Stimulated activated CD4-positive, alpha-beta T cell treated with anti-CD3 and anti-CD28 coated beads, Interleukin-1b, Interleukin-23, amount 100 ng/mL, for 48 hours (primary cell): ENCODE measurements at places on chromosomes 1 and 21.
A peak's percentile ranks its signal among the peaks of the same experiment; 100 is the strongest.

GRCh38 chr1:4510276-4510691 is 144.1 kb upstream of the AJAP1 start:
- DNase-seq = no peak

GRCh38 chr1:233293556-233294446 is 1.7 kb downstream of the PCNX2 start:
- DNase-seq = no peak

DNA sequence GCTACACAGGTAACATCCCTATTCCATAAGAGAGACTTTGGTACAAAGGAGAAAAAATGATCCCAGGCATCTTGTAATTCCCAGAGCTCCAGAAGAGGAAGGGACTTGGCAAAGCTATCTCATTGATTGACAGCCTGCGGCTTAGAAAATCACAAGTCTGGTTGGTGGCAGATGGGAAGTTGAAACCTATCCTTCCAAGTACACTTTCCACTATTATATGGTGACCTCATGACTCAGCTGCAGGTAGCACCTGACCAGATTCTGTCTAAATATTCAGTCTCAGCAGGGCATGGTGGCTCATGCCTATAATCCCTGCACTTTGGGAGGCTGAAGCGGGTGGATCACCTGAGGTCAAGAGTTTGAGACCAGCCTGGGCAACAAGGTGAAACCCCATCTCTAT is 89.9 kb downstream of the TIAM1 start:
- no peak for DNase-seq

DNA sequence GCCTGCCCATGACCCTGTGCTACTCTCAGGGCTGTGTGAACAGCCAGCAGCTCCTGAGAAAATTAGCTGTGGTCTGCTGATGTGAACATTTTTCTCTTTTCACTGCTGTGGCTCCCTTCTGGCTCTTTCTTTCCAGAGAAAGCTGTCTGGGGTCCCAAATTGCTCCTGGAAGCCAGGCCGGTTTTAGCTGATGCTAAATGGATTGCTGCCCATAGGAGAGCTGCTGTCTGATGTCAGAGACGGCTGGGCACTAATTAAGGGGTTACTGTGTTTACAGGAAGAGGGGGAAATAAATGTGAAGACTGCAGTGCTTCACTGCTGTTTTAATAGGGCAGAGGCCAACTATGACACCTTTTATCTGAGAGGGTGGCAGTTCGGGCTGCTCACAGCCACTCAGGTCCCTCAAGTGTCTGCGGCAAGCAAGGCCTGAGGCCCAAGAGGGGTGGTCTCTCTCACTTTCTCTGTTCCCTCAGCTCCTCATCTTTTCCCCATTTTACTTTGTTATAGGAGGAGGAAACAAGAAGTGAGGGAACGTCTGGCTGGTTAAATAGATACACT is 106.0 kb upstream of the GNG12 start:
- DNase-seq = no peak

DNA sequence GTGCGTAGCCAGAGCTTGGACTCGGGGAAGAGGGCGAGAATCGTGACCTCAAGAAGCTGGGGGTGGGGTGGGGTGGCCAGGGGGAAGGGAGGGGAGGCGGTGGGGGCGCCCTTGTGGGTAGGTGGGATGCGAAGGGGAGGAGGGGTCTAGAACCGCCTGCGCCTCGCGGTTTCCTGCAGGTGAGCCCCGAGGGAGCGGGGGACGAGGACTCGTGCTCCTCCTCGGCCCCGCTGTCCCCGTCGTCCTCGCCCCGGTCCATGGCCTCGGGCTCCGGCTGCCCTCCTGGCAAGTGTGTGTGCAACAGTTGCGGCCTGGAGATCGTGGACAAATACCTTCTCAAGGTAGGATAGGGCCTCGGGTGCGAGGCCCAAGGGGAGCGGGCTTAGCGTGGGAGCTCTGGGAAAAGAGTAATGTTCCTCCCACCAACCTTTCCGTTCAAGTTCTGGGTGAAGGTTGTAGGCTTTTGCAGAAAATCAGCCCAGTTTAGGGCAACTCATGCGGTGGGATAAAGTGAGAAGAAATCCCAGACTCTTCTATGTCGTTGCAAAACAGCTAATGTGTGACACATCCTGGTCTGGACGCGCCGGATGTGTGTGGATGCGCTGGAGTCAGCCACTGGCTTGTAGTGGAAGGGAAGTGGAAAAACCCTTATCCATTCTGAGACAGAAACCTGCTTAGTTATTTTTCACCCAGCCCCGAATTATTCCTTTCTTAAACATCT is 2.9 kb downstream of the LHX8 start:
- no peak for DNase-seq

- no peak for DNase-seq
Measured at GRCh38 chr1:216221260-216221700, 202.0 kb downstream of the USH2A start.

- DNase-seq = peak; percentile 72
Measured at GRCh38 chr1:42730988-42731387, 9.0 kb downstream of the CLDN19 start.

GRCh38 chr21:43362321-43362791 is 64.6 kb downstream of the SIK1 start:
- DNase-seq = peak; percentile 73

- DNase-seq = no peak
Measured at GRCh38 chr1:19255288-19255687, 3.7 kb downstream of the MRTO4 start.

- no peak for DNase-seq
Measured at GRCh38 chr1:27861436-27861835, 10.9 kb upstream of the THEMIS2 start.

DNA sequence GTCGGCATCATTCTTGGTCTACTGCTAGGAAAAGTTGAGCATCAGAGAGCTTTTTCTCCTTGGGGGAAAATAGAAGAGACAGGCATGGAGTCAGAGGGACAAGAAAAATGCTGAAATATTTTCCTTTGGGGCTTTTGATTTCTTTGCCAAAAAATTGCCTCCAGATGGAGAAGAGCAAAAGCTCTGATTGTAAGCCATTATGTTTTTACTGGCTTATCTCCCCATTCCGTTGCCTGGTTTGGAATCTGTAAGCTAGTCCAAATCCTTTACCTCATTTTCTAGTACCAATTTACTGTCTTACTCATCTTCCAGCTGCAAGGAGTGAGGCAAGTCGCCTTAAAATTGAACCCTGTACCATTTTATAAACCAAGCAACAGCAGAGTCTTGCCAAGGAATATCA is 23.3 kb upstream of the NBL1 start:
- DNase-seq = no peak

DNA sequence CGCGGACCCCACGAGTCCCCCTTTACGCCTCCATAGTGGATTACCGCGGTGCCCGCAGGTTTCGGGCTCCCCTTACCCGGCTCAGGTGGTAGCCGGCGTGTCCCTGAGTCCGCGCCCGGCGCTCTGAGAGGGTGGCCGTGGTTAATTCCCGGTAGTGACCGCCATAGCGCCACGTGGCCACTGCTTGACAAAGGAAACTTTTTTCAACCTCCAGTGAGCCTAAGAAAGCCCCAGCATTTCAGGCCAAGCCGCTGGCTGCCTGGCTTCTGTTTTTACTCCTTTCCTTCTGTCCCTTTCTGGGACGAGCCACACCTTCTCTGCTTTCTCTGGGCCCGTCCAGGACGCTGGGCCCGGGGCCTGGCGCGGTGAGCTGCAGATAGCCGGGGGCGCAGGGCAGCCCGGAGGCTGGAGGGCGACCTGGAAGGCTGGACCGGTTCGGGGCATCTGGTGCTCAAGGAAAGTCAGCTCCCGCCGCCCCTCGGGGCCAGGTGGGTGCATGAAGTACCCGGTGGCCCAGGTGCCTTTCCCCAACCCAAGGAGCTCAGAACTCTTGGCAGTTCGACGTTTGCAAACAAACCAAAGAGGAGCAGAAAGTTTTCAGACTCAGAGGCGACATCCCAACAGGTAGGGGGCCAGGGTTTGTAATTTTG is 540 bp upstream of the C1orf198 start:
- DNase-seq = peak; percentile 8

DNA sequence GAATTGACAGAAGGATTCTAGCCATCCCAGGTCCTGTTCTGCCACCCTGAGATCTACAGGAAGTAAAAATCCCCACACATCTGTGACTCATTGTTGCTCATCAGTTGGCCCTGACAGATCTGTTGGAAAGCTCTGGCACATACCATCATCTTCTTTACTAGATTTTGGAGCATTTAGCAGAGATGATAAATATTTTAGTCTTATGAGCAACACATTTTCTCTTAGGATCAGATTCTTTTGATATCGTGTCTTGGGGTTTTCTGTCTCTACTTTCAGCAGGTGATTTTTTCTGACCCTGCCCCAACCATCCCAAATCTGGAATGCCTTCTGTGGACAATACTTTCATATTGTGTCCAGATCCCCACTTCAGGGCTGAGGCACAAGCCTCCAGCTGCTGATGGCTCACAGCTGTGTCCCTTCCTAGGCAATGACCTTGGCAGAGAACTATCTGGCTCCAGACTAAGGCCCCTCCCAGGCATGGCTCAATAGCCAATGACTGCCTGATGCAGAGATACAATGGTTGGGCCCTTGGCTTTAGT is 102.8 kb downstream of the GDAP2 start:
- DNase-seq = no peak

- DNase-seq = no peak
Measured at GRCh38 chr1:11690397-11691301, 861 bp upstream of the DRAXIN start.

DNA sequence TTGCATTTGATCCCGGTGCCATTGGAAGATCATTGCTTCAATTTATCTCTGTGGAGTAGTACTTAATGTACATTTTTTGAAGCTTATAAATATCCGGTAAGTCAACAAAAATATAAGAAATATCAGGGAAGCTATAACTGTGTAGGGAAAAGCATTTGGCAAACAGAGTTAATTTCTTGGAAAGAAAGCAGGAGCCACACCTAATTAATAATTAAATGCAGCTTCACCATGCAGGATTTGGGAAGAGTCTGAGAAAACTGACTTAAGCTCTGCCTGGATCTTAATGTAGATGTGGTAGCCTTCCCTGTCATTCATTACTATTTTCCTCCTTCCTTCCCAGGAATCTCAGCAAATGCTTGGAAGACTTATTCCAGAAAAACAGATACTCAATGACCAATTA is 134.5 kb downstream of the ATP5PO start:
- no peak for DNase-seq

- no peak for DNase-seq
Measured at GRCh38 chr1:69836971-69837636, 269.4 kb downstream of the LRRC7 start.

GRCh38 chr1:48726557-48727215 is 50.0 kb downstream of the BEND5 start:
- DNase-seq = no peak

DNA sequence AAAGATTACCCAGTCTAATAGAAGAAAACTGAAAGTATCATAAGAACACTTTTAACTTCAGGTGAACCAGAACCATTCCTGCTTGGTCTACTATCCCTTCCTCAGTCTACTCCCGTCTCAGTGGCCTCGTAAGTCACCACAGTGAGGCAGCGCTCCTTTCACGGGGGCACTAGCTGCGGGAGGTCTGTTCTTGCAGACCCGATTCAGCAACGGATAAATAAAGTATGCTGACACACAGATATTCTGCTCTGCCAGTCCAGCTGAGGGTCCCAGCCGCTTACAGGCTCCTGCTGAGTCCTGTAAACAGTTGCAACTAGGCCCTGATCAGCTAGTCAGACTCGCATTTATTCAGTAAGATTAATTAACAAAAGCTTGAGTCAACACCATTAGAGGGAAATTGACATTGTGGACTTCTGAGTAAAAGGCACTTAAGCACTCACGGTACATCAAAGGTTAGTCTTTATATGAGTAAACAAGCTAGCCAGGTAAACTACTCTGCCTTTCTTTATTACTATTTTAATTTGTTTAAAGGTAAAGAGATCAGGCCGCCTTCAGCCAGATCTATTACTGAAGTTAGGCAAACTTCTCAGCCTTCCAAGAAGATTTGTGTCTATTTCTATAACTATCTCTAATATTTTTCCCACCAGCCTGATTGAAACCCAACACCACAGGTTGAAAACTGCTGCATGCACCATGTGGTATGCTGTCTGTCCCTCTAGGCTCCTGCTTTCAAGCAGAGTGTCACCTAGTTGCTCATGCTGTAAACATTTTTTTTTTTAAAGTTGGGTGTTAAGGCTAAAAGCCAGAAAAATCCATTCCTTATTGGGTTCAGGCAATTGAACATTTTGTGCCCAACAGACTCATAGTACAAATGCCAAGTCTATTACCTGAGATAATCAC is 87.7 kb downstream of the INTS7 start:
- no peak for DNase-seq

DNA sequence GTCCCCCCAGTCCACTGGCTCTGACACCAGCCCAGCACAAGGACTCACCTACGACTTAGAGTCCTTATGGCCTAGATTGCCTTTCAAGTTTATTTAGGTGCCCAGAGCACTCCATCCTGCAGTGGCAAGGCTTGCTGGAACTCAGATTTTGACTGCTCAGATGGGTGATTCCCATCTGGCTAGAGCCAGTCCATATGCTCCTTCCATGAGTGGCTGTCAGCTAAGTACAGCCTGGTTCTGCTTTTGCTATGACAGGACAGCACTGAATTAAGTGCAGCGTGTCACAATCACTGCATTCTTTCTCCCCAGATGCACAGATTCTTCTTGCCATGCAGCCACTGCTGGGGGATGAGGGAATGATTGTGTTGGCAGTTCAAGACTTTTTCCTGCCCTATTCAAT is 43.8 kb downstream of the GPR52 start:
- no peak for DNase-seq

- DNase-seq = no peak
Measured at GRCh38 chr1:5998051-5998905, 6.1 kb upstream of the NPHP4 start.

- no peak for DNase-seq
Measured at GRCh38 chr21:32193098-32193465, 85.8 kb downstream of the MIS18A start.

- DNase-seq = no peak
Measured at GRCh38 chr1:210949039-210949438, 184.9 kb downstream of the KCNH1 start.

DNA sequence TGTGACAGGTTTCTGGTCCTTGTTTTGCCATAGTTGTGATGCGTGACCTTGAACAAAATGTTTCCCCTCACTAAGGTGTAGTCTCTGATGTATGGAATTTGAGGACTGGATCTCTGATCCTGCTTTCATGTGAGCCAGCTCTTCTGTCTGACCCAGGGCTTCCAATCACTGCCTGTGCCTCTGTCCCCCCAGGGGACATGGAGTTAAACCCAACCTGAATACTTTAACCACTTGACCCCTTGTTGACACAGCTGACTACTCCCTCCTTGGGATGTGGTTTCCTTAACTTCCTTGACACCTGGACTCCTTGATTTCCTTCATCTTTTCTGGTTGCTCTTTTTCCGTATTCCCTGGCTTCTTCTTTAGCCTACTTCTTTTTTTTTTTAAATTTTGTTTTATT is 36.0 kb upstream of the SSBP3 start:
- no peak for DNase-seq
